Stimulated activated CD4-positive, alpha-beta T cell treated with anti-CD3 and anti-CD28 coated beads, Interleukin-4, amount 100 ng/mL, for 1 hour (primary cell): ENCODE measurements at places on chromosomes 3 and 15.
A peak's percentile ranks its signal among the peaks of the same experiment; 100 is the strongest.

DNA sequence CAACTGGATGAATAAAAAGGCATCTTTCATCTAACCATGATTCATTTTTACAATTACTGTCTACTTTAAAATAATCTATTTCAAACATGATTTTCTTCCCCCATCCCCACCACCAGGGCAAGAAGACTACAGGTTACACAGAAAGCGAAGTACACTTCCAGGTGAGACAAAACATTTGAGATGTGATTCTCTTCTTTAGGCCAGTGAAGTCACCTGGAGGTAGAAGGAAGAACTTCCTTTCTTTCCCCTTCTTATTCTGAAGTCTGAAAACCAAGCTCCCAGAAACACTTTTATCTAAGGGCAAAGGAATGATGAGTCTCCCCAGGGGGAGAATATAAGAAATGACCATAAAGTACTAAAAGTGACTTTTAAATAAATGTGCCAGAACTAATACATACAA is 36.7 kb downstream of the SHQ1 start:
- DNase-seq = no peak

DNA sequence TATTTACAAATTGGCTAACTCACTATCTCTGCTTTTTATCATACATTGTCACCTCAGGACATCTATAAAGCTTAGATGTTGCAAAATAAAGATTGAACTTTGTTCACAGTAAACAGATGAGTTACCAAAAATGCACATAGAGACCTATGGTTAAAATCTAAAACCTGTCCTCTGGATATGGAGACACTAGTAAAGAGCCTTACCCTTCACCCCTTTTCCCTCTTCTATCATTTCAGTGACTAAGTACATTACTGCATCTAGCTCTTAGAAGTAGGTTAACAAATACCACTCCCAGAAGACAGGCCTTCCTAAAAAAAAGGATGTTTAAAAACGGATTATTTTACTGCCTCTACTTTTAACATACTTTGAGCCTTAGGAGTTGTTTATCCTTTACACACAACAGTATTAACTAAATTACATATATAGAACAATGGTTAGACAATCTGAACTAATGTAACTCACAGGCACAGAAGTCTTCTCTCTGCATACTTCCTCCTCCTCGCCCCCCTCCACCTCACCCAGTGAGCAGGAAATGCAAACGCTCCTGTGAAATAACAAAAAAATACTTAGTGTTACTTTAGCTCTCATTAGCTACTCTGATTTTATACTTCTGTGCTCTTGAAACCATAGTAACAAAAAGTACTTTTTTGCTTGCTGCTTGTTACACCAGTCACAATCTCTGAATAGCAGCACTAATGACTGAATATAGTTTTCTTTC is 23.3 kb downstream of the IREB2 start:
- DNase-seq = no peak

- DNase-seq = no peak
Observed at GRCh38 chr15:36632226-36632625, 52.8 kb downstream of the CDIN1 start.

GRCh38 chr3:14524311-14524711 is 15.8 kb downstream of the GRIP2 start:
- DNase-seq = no peak

GRCh38 chr3:8445861-8446260 is 55.8 kb upstream of the LMCD1 start:
- no peak for DNase-seq

DNA sequence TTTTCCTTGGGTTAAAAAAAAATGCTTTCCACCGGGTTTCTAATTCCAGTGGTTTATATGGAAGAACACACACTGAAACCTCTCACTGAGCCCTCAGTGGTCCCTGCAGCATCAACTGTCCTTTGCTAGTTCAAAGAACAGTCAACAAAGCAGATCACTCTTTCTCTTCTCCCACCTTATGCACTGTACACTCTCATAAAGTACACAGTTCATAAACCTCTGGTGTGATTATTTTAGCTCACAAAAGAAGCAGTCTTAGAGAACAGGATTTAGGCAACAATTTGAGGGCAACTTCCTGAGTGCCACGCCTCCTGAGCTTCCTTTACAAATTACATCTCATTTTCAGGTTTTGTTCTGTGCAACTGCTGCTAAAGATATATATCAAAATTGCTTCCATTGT is 728.4 kb upstream of the GOLIM4 start:
- no peak for DNase-seq

DNA sequence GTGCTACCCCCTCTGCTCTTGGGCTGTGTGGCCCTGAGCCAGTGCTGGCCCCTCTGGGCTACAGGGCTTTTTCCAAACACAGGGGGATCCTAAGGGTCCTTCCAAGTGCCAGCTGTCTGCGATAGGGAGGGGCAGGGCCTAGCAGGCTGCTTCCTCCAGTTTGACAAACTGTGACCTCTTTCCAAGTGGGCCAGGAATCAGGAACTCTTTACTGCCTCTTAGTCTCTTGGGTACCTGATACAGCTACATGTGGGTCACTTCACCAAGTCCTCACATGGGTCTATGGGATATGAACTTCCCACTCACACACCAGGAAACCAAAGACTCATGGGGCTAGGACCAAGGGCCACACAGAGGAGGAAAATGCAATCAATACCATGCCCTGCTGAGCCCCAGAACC is 25.4 kb downstream of the SEC61A1 start:
- no peak for DNase-seq

DNA sequence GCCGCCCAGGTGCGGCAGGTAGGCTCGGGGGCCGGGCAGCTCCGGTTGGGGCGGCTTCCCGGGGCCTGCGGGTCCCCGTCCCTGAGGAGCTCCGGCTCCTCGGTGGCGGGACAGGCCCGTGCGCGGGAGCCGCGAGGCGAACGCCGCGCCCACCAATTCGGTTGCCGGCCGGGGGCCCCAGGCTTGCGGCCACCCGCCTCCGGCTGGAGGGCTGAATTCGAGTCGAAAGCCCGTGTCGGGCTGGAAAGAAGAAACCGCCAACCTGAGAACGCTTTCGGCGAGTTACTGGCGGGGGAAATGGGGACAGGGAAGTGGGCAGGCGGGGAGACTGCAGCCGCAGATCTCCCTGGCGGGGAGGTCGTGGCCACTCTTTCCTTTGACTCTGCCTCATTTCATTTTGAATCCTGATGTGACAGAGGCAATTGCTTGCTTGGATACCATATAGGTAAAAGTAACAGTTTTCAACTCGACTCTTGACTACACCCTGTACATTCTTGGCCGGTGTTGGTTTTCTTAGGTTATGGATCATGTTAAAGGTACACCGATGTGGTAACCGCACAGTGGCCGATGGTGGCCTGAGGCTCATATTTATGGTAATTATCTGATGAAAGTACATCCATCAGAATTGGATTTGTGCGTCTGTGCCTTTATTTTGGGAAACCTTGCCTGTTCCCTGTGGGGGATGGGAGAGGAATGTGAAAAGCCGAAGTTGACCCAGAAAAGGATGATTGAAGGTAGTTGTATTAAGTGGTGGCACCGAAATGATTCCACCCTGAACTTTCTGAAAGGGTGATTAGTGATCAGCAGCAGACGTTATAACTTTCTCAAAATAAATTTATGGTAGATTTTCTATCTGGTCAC is 1.7 kb downstream of the B3GNT5 start:
- peak; percentile 22 for DNase-seq

DNA sequence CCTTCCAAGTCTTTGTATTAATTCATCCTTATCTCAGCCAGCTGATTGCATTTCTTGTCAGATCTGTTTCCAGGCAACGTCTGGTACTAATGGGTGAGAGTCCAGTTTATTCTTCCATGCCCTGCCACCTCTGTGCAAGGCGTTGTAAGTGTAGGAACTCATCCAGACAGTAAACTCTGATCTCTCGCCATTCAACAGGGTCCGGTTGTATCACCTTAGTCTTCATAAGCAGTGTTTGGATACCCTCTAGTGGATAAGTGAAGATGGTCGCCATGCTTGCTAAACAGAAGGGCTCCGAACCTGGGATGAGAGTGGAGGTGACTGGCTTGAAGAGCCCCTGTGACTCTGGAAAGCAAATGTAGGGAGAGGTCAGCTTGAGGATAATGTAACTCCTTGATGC is 51.6 kb upstream of the CMTM7 start:
- no peak for DNase-seq

GRCh38 chr15:88603885-88604284 is 17.3 kb upstream of the AEN start:
- no peak for DNase-seq

GRCh38 chr3:53496392-53496670 is 1.9 kb downstream of the CACNA1D start:
- no peak for DNase-seq

DNA sequence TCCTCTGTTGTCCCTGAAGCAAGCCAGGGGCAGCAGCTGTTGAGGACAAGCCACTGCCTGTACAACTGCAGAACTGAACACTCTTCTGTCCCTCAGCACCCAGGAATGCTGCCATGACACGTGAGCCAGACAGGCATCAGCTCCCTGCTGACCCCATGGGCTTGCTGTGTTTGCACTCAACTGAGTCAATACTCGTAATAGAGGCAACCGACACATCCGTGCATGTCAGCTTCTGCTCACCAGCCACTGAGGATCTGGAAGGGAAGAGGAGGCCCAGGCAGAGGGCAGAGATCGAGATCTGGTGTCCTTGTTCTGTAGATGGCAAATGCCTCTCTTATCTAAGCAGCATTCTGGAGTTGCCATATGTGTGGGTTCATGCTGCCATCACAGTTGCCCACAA is 54.3 kb upstream of the SEC61A1 start:
- DNase-seq = no peak

DNA sequence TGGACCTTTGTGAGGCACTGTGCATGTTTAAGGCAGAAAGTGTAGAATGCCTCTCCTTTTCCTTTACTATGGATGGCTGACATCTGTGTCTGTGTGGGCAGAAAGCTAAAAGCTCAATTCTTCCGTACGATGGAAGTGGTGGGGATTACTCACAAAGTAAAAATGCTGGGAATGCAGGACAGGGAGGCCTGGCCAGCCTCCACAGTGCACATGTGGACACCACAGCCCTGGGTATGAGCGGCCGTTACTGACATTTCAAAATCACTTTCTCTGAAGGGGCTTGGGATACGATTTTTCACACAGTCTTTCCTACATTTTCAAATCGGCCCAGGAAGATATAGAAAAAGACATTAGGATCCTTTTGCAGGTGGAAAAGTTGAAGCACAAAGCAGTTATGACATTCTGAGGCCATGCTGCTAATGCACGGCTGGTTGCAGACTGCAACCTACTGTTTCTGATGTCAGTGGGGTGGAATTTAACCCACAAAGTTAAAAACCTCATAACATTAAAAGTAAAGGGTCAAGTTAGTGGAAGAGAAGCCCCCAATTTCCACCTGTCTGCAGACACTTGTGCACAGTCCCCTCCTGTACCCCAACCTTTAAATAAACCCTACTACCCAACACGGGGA is 27.9 kb downstream of the EHD4 start:
- DNase-seq = no peak

DNA sequence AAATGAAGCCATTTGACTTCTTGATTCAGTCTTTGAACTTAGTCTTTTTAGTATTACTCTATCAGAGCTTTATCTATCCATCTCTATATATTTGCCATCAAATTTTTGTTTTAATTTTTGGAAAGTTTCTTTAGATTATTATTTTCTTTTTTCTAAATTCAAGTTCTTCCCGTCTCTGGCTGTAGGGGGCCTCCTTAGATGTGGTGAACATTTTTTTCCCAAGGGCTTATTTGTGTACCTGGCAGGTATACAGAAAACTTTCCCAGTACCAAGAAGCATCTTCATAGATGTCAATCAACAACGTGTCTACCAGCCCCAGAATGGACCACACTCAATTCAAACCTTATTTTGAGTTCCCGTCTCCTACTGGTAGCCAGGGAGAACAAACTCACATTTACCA is 486.8 kb upstream of the CNTN4 start:
- DNase-seq = no peak

DNA sequence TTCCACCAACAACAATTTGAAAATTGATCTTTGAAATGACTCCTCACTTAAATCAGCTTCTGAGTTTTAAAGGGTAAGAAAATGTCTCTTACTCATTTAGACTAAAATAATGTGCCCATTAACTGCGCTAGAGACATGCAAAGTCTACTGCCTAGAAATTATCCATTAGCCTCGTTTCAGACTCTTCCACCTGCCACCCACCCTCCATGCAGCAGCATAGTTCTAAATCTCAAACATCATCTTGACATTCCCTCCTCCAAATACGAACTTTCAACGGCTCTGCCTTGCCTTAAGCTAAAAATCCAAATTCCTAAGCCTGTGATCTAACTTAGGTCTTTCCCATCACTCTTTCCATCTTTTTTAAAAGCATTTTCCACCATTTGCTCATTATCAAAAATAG is 66.6 kb upstream of the ST8SIA2 start:
- DNase-seq = no peak

DNA sequence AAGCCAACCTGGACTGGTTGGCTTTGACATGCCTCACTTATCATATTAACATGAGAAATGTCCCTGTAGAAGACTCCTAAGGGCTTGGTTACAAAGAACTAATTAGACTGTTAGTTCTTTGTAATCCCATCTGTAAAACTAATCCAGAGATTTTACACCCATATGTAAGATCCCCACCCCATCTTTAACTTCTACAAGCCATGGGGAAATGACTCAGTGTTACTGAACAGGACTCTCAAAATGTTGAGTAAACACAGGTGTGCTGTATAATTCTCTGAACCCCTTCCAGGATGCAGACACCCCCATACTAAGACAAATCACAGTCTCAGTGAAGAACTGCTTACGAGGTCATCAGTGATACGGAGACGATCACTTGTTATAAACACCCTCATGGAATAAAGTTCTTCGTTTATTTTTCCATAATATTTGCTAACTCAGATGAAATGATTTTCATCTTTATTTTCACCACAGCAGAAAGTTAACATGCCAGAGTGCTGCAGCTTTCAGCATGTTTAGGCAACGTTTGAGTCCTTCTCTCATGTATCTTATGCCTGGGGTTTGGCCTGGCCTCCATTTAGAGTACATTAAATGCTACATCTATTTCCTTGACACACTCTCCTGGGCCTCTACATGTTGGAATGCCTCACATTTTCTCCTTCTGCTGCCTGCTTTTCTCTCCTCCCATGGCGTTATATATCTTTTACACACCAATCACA is 55.3 kb upstream of the LEKR1 start:
- no peak for DNase-seq

DNA sequence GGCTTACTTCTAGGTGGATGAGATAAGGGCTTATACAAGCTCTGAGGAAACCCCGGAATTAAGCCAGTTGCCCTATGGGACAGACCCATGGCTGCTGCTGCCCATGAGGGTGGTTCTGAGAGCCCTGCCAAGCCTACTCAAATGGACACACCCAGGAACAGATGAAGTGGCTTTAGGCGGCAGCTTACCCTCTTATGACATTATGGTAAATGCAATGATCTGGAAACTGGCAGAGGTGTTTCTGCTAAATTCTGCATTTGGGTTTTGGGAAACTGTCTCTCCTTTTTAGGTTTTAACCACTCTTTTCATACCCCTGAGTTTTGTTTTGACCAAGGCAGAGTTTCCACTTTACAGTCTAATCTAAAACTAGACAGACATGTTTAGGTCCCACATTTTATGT is 9.0 kb upstream of the ZBED2 start:
- no peak for DNase-seq
